NB4 (cell line): ENCODE measurements at places on chromosomes 6 and 20.

- DNase-seq = no peak
Measured at GRCh38 chr20:62087632-62088031, 22.0 kb upstream of the TAF4 start.

- DNase-seq = peak; percentile 25
Measured at GRCh38 chr6:111565326-111566221, 40.1 kb downstream of the TRAF3IP2 start.

DNA sequence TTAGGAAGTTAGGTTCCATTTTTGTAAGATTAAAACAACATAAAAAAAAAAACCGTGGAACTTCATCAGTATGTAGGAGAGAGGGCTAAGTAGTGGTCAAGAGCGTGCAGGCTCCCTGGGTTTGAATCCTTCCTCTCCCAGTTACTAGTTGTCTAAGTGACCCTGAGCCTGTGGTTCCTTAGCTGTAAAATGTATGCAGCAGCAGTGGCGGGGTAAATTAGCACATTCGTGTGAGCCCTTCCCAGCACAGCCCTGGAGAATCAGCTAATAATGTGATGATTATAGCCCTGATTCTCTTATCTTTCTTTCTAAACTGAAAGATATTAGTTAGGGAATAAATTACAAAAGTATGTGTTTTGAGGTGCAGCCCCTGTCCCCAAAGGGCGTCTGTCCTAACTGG is 32.6 kb downstream of the TM9SF4 start:
- DNase-seq = no peak

DNA sequence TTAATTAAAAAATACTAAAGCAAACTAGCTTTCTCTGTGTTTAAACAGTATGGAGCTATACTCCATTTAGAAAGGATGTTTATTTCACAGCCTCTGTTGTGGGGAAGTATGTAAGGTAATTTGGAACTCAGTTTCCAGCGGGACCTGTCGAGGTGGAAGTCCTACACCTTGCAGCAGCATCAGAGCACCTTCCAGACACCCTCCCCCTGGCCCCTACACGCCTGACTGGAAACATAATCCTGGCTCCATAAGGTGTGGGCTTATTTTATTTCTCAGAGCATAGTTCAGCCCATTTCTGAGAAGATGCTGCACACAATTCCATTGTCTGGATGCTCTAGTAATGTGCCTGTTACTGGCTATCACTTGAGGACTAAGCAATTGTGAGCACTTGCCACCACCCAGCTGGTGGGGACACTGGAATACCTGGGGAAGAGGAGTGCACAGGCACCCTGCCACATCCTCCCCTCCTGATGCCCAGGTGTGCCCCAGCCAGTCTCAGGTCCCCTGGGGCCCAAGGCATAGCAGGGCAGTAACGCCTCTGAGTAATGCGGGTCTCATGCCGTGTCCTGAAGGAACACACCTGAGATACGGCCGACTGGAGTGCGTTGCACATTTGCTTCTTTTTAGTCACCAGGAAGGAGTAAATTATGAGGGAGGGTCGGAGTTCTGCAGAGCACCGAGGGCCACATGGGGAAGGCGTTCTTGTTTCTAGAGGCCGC is 556.5 kb downstream of the QKI start:
- DNase-seq = no peak

DNA sequence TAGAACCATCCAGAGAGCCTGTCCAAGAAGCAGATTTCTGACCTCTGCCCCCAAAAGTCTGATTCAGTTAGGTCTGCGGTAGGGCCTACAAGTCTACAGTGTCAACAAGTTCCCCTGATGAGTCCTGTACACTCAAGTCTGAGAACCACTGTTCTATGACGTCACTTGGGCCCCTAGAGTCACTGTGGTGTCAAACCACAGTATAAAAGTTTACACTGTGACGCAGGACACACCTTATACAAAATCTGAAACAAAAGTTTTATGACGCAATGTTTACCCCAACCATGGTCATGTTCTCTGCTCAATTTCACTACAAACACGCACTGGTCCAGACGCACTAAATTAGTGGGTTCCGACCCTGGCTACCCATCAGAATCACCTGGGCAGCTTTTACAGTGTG is 17.9 kb downstream of the SLA2 start:
- peak; percentile 69 for DNase-seq

DNA sequence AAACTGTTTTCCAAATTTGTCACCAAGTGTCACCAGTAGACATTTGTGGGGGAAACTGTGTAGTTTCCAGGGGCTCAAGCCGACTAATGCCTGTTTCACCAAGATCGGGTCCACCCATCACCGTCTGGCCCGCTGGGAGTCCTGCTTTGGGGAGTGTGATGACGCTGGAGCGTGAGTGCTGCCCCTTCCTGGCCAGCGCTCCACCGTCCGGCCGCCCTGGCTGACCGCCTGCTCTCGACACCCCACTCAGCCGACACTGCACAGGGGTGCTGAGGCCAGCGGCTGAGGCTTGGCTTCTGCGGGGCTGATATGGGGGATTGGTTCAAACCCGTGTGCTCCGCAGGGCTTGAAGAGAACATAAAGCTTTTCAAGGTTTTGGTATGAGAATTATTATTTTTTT is 160.1 kb downstream of the SMOC2 start:
- DNase-seq = no peak
